ENCODE measurements at places on chromosomes 12 and 14. TPM values are rescaled to one million over a fixed set of nuclear protein-coding genes. Genes with fewer than 3 reads are reported as not detected.
A peak's percentile ranks its signal among the peaks of the same experiment; 100 is the strongest.

DNA sequence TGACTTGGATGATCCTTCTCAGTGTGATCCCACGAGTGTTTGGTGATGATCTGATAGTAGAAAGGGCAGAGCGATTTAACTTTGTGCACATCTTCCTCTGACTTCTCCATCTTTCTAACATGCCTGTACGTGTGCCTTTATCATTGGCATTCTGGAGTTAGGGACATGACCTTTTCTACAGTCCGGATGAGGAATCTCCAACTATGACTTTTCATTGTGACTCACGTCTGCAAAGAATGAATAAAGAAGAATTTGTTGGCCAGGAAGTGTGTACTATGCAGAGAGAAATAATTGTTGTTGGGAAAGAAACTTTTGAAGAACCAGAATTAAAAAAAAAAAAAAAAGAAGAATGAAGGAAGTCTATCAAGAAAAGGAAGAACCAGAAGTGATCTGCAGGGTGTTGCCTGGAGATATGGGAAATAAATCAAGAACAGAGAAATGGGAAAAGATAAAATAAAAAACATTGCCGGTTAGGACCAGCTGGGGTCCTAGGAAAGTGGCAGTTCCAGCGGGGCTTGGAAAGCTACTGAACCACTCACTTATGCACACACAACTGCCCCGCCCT, 25.3 kb downstream of the PPFIBP1 start:
- H3K27ac ChIP-seq, result peak overlapping the region; percentile 97
- H3K27me3 ChIP-seq, result no peaks in the 10 kb centered on the region
- peak overlapping the region; percentile 40 for H3K4me3 ChIP-seq
- peaks cover 81% of the 10 kb centered on the region for H3K4me1 ChIP-seq
- H3K36me3 ChIP-seq, result no peaks in the 10 kb centered on the region
- no peak for DNase-seq

The NKX2-1 gene
- 0.13 TPM for total RNA-seq

- no peak for DNase-seq
- H3K4me3 ChIP-seq, result no peak overlapping the region
- no peaks in the 10 kb centered on the region for H3K27me3 ChIP-seq
- H3K36me3 ChIP-seq, result no peaks in the 10 kb centered on the region
Observed at GRCh38 chr12:104741077-104741476, 217.0 kb downstream of the SLC41A2 start.

The PDZRN4 gene
- not detected for total RNA-seq

GRCh38 chr12:127515941-127516340, 751.0 kb upstream of the TMEM132C start:
- H3K4me3 ChIP-seq, result no peak overlapping the region
- no peaks in the 10 kb centered on the region for H3K4me1 ChIP-seq
- H3K27me3 ChIP-seq, result no peaks in the 10 kb centered on the region
- DNase-seq, result no peak

DNA sequence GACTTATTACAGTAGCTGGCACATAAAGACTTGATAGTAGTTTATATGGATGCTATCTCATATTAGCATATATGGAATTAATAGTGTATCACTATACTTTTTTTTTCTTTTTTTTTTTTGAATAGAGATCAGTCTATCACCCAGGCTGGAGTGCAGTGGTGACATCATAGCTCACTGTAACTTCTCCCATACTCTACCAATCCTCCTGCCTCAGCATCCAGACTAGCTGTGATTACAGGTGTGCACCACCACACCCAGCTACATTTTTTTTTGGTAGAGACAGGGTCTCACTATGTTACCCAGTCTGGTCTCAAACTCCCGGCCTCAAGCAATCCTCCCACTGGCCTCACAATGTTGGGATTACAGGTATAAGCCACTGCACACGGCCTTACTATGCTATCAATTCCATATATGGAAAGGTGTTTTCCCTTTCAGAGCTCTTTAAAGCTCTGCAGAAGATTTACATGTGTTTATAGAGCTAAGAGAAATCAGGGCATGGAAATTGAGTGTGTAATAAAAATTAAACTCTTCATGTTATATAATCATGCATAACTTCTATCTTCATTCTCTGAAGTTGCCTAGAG, 1.8 kb upstream of the TBK1 start:
- H3K4me3 ChIP-seq, result no peak overlapping the region
- DNase-seq, result no peak
- peak overlapping the region; percentile 93 for H3K27ac ChIP-seq
- H3K36me3 ChIP-seq, result peaks cover 34% of the 10 kb centered on the region
- H3K27me3 ChIP-seq, result no peaks in the 10 kb centered on the region

The KRT79 gene
- not detected for total RNA-seq

The ZFYVE1 gene
- 19.8 TPM for total RNA-seq

DNA sequence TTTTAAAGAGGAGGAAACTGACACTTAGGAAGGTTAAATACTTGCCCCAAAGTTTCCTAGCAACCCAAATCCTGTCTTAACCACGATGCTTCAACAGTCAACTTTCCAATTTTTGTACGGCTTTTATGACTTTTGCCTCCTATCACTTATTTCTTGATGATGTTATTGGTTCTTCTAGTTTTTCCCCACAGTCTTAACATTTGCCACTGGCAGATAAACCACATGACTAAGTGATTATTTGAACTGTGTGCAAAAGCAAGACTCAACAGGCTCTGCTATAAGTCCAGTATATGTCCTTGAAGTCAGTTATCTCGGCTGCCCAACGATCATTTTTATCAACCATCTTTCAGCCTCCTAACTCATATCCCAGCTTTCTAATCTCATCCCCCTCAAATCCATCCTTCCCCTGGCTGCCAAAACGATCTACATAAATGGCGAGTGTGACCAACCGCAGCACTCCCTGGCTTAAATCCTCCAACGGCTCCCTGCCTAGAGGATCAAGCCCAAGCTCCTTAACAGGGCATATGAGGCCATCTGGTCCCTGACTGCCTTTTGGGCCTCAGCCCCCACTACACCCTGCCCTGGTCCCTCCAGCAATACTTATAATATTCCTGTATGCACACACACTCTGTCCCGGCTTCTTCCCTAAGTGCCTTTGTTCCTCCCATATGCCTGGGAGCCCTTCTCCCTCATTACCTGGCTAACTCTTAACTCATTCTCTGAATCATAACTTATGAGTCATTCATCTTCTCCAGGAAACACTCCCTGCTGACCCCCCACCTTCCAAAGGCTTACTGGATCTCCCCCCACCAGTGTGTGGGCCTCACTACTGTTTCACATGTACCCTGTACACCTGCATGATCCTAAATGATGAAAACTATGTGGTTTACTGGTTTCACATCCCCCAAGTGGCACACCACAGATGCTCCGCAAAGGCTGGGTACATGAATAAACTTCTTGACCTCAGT, 8.8 kb downstream of the VPS37B start:
- peaks cover 82% of the 10 kb centered on the region for H3K4me1 ChIP-seq
- H3K36me3 ChIP-seq, result no peaks in the 10 kb centered on the region
- peak overlapping the region; percentile 57 for H3K4me3 ChIP-seq
- H3K27me3 ChIP-seq, result no peaks in the 10 kb centered on the region

- H3K4me3 ChIP-seq, result no peak overlapping the region
- no peaks in the 10 kb centered on the region for H3K27me3 ChIP-seq
- H3K27ac ChIP-seq, result no peak overlapping the region
- H3K4me1 ChIP-seq, result peaks cover 26% of the 10 kb centered on the region
- no peak for DNase-seq
- H3K36me3 ChIP-seq, result peaks cover 24% of the 10 kb centered on the region
Observed at GRCh38 chr12:110733089-110733715, 9.5 kb downstream of the PPP1CC start.

The PPM1H gene
- 22.9 TPM for total RNA-seq

The RIMBP2 gene
- not detected for total RNA-seq

DNA sequence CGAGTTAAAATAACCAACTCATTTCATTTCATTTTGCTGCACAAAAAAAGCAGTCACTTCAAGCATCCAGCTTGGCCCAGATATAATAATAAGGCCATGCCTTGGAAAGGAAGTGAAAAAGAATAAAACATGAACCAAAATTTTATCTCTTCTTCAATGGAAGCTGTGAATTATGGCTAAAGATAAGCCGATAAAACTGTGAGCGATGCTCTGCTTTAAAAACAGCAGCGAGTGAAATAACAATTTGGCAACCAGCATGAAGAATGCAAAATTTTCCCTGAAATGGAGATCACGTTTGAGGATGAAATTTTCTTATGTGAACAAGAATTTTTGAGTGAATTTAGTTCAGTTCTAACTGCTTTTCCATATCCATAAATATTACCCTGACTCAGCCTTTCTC, 70.4 kb downstream of the KCNC2 start:
- no peak overlapping the region for H3K4me3 ChIP-seq
- H3K4me1 ChIP-seq, result no peaks in the 10 kb centered on the region
- no peak overlapping the region for H3K27ac ChIP-seq
- H3K36me3 ChIP-seq, result no peaks in the 10 kb centered on the region
- no peaks in the 10 kb centered on the region for H3K27me3 ChIP-seq

The KRT6C gene
- total RNA-seq, result not detected

DNA sequence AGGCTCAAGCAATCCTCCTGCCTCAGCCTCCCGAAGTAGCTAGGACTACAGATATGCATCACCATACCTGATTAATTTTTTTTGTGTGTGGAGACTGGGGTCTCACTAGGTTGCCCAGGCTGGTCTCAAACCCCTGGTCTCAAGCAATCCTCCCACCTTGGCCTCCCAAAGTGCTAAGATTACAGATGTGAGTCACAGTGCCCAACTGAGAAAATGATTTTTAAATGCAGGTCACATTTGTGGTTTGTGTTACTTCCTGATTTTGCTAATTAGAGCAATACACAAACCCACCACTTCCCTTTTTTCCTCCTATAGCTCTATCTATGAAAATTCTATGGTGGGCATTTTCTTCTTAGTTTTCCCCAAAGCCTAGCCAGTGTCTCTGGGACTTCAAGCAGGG, 45.5 kb upstream of the TMEM263 start:
- no peak overlapping the region for H3K27ac ChIP-seq
- no peaks in the 10 kb centered on the region for H3K4me1 ChIP-seq
- no peak for DNase-seq
- H3K4me3 ChIP-seq, result no peak overlapping the region

GRCh38 chr12:64187370-64187769, 34.7 kb downstream of the KICS2 start:
- H3K27ac ChIP-seq, result no peak overlapping the region
- no peaks in the 10 kb centered on the region for H3K27me3 ChIP-seq
- H3K4me3 ChIP-seq, result no peak overlapping the region
- DNase-seq, result no peak
- H3K4me1 ChIP-seq, result peaks cover 3% of the 10 kb centered on the region
- H3K36me3 ChIP-seq, result no peaks in the 10 kb centered on the region

- no peak overlapping the region for H3K27ac ChIP-seq
- no peaks in the 10 kb centered on the region for H3K36me3 ChIP-seq
- DNase-seq, result no peak
- H3K4me3 ChIP-seq, result no peak overlapping the region
Observed at GRCh38 chr14:36988568-36988967, 183.8 kb downstream of the SLC25A21 start.

The LYZ gene
- total RNA-seq, result 1.1 TPM

DNA sequence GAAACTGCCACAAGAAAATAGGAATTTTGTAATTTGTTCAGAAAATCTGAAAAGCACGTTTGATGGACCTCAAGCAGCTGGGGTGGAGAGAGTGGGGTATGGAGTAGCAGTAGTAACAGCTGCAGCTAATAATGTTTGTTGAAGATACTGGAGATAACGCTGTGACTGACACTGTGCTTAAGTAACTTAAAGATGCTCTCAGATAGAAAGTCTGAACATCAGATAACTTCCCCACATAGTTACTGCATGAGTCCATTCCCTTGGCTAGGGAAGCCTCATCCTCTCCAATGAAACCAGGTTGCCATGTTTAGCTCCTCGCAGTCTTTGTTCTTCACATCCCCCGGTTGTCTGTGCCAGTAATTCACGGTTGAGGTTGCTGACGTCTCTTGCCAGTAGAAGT, 24.9 kb downstream of the RMST start:
- no peak overlapping the region for H3K27ac ChIP-seq
- H3K4me3 ChIP-seq, result no peak overlapping the region
- no peak for DNase-seq
- no peaks in the 10 kb centered on the region for H3K4me1 ChIP-seq
- H3K36me3 ChIP-seq, result no peaks in the 10 kb centered on the region

The ZDHHC22 gene
- 0.46 TPM for total RNA-seq

- no peak overlapping the region for H3K4me3 ChIP-seq
- H3K27me3 ChIP-seq, result no peaks in the 10 kb centered on the region
- no peaks in the 10 kb centered on the region for H3K4me1 ChIP-seq
Observed at GRCh38 chr14:94225460-94226378, 51.6 kb downstream of the PPP4R4 start.

GRCh38 chr14:95254288-95254687, 65.4 kb downstream of the CLMN start:
- no peak overlapping the region for H3K27ac ChIP-seq
- H3K27me3 ChIP-seq, result no peaks in the 10 kb centered on the region
- H3K36me3 ChIP-seq, result no peaks in the 10 kb centered on the region
- no peak for DNase-seq
- peaks cover 36% of the 10 kb centered on the region for H3K4me1 ChIP-seq

DNA sequence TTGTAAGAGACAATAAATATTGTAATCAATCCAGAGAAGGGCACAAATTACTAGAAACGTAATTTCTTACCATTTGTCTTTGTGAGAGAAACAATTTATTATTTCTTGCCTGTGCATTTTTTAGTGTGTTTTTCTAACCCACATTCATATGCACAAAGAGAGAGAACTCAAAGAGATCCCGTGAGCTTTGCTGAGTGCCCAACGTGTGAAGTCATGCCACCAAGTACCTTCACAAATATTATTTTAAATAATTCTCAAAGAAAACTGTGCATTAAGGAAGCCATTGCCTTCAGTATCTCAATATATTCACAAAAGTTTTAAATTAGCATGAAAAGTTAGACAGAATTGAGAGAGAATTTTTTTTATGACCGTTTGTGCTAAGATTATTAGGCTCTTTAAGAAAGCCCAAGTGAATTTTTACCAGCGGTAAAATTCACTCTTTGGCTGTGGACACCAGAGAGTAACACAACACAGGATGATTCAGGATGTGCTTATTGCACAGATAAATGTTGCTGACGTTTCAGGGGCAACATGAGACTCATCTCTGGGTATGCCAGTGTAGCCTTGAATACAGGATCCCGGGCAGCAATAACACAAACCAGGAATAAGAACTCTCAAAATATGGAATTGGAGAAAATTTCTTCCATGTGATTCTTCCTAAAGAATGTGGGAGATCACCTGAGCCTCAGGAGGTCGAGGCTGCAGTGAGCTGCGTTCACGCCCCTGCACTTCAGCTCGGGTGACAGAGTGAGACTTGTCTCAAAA, 2.9 kb downstream of the ARHGDIB start:
- no peak overlapping the region for H3K27ac ChIP-seq
- no peaks in the 10 kb centered on the region for H3K36me3 ChIP-seq
- no peaks in the 10 kb centered on the region for H3K4me1 ChIP-seq
- H3K27me3 ChIP-seq, result no peaks in the 10 kb centered on the region

Data from Panc1 (cell line).